ENCODE measurements at places on chromosomes 7 and 10.

DNA sequence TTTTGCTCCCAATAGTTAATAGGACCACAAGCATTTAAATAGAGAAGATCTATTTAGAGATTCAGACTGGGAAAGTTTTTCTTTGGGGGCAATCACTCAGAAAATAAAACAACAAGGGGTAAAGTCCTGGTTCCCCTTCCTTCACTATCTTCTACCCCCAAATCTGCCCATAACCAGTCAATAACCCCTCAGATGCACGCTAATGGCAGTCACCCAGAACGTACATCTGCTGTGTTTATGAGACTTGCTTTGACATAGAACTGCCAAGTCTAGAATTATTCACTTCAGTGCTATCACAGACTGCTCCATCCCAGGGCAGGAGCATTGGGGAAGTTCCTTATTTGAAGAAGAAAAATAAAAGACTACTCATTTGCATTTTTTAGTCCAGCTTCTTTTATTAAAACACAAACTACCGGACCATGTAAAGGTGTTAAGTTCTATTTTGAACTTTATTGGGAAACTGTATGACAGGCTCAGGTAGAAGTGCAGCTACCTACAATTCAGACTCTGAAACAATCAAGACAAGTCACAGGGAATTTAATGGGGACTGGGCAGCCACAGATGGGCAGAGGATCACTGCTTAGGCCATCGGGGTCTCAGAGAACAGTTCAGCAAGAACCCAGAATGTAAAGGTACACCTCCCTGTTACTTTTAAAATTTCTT lies 38.4 kb downstream of the ANK3 start:
- DNase-seq: no peak

DNA sequence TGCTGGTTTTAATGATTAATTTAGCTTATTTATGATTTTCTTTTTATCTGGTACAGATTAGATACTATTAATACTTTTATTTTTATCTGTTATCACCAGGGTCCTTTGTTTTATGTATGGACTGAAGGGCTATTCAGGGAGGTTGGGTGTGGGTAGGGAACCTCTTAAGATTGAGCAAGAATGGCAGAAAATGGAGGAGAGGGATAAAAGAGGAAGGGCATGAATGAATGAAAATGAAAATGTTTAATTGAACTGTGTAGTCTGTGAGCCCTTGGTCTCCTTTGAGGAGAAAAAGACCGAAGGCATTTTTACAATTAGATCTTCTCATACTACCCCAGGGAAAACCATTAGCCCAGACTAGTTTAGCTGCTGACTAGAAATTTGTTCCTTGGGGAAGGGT lies 93.1 kb downstream of the CDK14 start:
- no peak for DNase-seq

- DNase-seq: no peak
These were observed 85.6 kb downstream of the NRCAM start for GRCh38 chr7:108370616-108371015.

GRCh38 chr10:37263304-37263703 lies 137.9 kb downstream of the ANKRD30A start:
- no peak for DNase-seq

DNA sequence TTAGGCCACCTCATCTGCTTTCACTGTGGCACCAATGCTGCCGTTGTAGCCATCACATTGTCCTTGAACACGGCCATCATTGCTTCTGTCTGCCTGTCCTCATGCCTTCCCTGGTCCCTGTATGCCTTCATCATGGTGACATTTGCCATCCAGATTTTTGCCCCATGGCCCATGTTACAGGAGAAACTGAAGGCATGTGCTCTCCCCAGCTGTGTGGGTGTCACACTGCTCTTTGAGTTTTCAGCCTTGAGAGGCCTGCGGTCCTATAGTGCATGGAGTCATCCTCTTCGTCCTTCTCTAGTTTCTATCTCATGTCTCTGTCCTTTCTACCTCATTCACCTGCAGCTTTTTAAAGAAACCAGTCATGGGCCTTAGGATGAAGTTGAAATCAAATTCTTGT lies 6.2 kb upstream of the SLC26A3 start:
- DNase-seq: no peak

GRCh38 chr7:157834501-157835163 lies 497.8 kb downstream of the DNAJB6 start:
- no peak for DNase-seq

DNA sequence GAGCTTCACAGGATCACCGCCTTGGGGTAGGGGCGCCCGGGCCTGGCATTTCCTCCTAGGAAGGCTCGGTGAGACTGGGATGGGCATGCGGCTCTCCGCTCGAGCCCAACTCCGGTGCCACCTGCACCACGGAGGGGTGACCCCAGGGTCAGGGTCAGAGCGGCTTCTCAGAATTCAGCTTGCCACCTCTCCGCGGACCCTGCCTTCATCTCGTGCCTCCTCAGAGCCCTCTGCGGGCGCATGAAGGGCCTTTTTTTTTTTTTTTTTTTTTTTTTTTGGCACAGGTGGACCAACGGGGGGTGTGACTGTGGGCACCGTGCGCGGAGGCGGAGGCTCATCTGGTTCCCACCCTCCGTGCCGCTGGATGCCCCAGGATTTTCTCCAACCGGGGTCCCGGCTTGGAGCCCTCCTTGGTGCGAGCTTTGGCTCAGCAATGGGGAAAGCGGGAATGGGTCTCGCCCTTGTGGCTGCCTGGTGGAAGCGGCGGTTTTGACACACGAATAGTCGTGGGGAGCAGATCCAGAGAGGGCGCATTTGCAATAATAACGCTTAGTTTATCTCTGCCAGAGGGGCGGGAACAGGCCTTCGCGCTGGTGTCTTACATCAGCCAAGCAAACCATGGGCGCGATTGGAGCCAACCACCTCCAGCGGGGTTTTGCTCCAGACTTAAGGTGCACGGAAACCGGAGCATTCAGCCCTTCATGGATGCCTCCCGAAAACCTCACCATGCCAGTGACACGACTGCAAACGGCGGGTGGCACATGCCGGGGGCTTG lies 5.0 kb upstream of the TNRC18 start:
- DNase-seq: no peak

DNA sequence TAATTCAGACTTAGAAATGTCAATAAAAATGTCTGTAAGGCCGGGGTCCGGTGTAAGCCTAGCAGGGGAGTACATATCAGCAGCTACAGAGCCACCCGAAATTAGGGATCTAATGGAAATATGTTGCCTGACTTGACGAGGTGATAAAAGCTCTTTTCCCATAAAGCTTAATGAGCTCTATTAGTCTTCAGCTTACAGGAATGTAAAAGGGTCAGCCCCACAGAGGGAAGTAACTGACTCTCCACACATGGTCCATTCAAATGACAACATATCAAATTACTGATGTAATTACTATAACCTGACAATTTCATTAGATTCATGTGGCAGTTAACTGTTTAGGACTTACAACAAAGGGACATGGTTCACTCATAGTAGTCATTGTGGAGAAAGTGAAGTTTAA lies 62.3 kb downstream of the ATE1 start:
- DNase-seq: no peak

DNA sequence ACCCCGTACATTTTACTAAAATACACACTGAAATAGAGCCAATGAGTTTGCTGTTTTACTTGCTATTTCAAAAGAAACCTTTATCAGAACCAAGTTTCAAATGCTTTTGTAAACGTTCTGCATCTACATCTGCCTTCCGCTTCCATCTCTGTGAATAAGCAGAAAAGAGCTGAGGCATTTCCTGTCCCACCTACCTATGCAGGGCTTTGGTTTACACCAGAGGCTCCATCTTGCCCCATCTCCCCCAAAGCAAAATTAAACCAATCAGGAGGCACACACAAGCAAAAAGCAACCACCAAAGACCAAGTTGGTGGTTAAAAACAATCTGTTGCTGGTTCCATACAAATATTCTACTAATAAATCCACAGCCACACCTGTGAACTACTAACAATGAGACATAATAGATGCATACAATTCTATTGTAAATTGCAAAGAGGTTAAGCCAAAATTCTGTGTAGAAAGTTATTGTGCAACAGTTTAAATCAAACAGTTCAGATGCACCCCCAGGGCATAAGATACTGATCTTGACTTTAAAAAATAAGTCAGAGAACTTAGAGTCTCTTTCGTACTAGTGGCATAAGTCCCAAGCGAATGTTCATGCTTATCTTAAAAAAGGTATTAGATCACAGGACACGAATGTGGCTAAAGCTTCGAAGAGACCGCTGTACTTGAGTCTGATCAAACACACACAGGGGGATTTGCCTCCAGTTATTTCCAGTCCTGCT lies 83.9 kb downstream of the FGFR2 start:
- DNase-seq: no peak

GRCh38 chr10:79069325-79070080 lies 737 bp downstream of the ZMIZ1 start:
- peak; percentile 19 for DNase-seq

- DNase-seq: no peak
These were observed 98.2 kb downstream of the MDFIC start for GRCh38 chr7:115019882-115020605.

DNA sequence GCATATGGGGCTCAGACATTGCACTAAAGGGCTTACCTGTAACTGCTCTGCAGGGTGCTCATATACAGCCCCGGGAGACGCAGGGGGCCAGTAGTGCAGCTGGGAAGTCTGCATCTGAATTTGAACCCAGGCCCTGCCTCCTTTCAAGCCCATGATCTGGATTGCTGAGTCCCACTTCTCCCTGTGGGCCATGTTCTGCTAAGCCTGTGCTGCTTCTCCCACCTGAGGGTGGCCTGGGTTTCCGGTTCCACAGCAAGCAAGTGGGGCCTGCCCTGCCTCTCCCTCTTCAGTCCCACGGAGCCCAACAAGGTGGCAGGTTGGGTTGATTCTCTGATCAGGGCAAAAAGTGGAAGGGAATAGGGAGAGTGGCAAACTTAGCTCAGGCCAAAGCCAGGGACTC lies 56.6 kb upstream of the GDF10 start:
- DNase-seq: no peak

- no peak for DNase-seq
These were observed 28.2 kb upstream of the ANK3 start for GRCh38 chr10:60417901-60418300.

DNA sequence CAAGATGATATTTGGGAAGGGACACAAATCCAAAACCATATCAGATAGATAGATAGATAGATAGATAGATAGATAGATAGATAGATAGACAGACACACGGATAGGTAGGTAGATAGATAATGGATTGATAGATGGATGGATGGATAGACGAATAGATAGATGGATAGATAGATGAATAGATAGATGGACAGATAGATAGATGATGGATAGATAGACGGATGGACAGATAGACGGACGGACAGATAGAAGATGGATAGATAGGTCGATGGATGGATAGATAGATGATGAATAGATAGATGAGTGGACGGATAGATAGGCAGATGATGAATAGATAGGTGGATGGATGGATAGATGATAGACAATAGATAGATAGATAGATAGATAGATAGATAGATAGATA lies 39.8 kb downstream of the NPTX2 start:
- DNase-seq: no peak

- DNase-seq: no peak
These were observed 194.8 kb downstream of the GRM8 start for GRCh38 chr7:127057918-127058317.

Data from T-helper 2 cell (primary cell).